Eye (tissue), 1 donor: ENCODE measurements at places on chromosomes 1 and 21.
A peak's percentile ranks its signal among the peaks of the same experiment; 100 is the strongest.

GRCh38 chr1:3479511-3480368, 25.3 kb downstream of the ARHGEF16 start:
- DNase-seq: no peak

GRCh38 chr1:117565076-117565556, 40.7 kb upstream of the TENT5C start:
- no peak for DNase-seq

DNA sequence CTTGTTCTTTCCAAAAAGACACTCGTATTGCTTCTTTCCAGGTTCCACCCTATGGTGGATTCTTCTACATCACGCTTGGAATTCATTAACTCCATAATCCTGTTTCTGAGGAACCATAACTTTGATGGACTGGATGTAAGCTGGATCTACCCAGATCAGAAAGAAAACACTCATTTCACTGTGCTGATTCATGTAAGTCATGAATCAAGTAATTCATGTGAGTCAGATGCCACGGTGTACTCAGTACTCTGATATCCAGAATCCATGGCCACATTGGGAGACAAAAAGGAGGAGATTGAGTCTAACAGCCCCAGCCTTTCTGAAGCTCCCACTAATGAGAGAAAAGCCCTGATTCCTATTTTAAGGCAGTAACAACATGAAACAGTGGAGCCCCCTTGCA, 7.4 kb downstream of the CHI3L2 start:
- no peak for DNase-seq

GRCh38 chr1:148308832-148309458, 156.9 kb upstream of the NBPF11 start:
- DNase-seq: peak; percentile 22

- peak; percentile 77 for DNase-seq
Measured at GRCh38 chr1:85406887-85407533, 57.9 kb downstream of the DDAH1 start.

DNA sequence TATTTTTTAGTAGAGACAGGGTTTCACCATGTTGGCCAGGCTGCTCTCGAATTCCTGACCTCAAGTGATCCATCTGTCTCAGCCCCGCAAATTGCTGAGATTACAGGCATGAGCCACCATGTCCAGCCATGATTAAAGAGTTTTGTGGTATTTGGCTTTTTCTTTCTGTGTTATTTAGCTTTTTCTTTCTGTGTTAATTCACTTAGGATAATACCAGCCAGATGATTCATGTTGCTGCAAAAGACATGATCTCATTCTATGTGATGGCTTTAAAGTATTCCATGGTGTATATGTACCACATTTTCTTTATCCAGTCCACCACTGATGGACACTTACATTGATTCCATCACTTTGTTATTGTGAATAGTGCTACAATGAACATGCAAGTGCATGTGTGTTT, 1135.2 kb downstream of the AMY1C start:
- DNase-seq: no peak

DNA sequence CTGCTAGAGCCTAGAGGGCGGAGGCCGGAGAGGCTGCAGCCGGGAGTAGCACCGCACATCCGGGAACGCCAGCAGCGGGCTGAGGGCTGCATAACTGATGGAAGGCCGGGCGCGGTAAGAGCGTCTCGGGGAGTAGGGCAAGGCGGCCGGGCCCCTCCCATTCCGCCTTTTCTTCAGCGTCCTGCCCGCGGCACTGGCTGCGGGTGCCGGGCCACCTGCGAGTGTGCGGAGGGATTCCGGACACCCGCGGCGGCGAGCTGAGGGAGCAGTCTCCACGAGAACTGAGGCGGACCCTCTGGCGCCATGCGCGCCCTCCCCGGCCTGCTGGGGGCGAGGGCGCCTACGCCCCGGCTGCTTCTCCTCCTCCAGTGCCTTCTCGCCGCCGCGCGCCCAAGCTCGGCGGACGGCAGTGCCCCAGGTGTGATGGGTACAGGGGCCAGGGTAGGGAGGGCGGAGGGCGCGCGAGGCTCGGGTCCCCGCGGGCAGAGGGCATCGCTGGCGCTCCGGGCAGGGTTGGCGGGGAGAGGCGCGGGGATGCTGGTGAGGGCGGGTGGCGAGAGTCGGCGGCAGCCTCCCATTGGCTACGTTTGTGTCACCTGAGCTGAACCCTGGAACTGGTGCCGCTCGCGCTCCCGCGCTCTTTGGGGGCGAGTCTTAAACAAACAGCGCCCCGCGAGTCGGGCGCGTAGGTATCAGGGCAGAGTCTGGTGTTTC, 334.4 kb downstream of the SRGAP2C start:
- peak; percentile 88 for DNase-seq

GRCh38 chr1:156744344-156744743, 3.5 kb upstream of the MRPL24 start:
- DNase-seq: no peak
